ENCODE measurements at places on chromosomes 13 and 19.

GRCh38 chr13:48093588-48093987, 1.3 kb downstream of the MED4 start:
- DNase-seq = no peak

DNA sequence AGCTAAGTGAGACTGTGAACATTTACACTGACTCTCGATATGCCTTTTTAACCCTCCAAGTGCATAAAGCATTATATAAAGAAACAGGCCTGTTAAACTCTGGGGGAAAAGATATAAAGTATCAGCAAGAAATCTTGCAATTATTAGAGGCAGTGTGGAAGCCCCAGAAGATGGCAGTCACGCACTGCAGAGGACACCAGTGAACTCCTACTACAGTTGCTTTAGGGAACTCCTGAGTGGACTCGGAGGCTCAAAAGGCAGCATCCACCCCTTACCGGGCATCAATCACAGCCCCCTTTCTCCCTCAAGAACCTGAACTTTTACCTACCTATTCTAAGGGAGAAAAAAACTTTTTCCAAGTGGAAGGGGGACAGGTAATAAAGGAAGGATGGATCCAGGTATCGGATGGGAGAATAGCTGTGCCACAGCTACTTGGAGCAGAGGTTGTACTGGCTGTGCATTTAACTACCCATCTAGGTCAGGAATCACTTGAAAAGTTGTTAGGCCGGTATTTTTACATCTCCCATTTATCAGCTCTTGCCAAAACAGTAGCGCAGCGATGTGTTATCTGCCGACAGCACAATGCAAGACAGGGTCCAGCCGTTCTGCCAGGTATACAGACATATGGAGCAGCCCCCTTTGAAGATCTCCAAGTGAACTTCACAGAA, 80.1 kb downstream of the ZNF486 start:
- no peak for DNase-seq

- no peak for DNase-seq
These were observed 2.9 kb upstream of the CHAMP1 start for GRCh38 chr13:114311387-114311786.

- DNase-seq = no peak
These were observed 476.5 kb downstream of the MYO16 start for GRCh38 chr13:109105899-109106298.

DNA sequence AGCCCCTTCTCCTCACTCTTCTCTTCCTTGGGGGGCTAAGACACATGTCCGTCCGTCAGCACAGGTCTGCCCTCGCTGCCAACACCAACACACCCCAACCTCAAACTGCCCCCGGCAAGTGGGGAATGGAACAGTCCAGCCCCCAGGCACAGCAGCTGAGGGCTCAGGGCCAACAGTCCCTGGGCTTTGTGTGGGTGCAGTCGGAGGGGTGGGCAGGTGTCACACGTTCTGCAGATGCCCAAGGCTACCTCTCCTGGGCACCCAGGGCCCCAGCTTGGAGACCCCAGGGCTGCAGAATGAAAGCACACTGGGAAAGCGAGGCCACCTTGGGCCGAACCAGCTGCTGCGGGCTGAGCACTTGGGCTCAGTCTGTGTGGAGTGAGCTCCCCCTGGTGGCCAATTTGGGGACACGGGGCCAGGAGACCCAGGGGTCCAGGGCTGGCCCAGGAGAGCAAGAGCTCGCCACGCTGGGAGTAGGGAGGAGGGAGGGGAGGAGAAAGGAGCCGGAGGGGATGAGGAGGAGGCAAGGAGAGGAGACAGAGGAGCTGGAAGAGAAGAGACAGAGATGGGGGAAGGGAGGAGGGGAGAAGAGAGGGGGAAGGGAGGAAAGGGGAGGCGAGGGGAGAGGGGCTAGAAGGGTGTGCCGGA, 14.0 kb upstream of the ATP8B3 start:
- DNase-seq = peak; percentile 96

DNA sequence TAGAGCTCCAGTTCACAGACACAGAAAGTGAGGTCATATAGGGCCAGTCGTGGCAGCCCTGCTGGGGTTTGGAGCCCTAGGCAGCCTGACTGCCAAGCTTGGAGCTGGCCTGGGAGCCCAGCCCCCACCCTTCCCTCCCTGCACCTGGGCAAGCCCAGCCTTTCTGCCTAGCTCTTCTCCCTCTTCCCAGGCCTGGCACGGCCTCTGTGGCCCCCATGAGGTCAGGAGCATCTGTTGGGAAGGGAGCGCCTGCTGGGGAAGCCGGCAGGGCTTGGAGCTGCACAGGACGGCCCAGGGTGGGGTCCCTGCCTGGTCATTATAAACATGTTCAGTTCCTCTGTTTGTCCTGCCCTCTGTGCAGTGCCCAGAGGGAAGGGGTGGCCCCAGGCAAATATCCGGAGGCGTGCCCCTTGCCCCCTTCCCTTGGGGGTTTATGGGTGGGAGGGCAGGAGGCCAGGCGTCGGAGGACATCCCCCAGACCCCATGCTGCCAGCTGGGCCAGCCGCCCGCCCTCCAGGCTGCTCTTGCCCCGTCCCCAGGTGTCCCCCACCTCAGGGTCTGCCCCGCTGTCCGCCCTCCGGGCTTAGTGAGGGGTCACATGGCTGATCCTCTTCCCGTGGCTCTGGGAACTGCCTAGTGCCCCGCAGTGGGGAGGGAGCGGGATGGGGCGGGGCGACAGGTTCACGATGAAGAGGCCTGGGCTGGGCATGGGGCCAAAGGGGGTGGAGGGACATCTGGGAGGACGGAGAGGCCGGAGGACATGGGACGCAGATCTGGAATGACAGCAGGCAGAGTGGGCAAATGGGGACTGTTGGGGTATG, 30.0 kb upstream of the NCCRP1 start:
- no peak for DNase-seq
